Panc1 (cell line): ENCODE measurements at places on chromosomes 16 and 17. TPM values are rescaled to one million over a fixed set of nuclear protein-coding genes. Genes with fewer than 3 reads are reported as not detected.

The C17orf107 gene
- total RNA-seq, result 2.4 TPM

The SCN4A gene
- 0.03 TPM for total RNA-seq

The RGS9 gene
- 3.3 TPM for total RNA-seq

The ABCC12 gene
- total RNA-seq, result not detected

The PLXDC1 gene
- not detected for total RNA-seq

The MEIOB gene
- not detected for total RNA-seq
